Heart left ventricle (tissue), 16 donors: ENCODE measurements at places on chromosomes 2 and 18.
A peak's percentile ranks its signal among the peaks of the same experiment; 100 is the strongest.

- no peak for DNase-seq
Measured at GRCh38 chr18:62420513-62421209, 95.6 kb downstream of the TNFRSF11A start.

DNA sequence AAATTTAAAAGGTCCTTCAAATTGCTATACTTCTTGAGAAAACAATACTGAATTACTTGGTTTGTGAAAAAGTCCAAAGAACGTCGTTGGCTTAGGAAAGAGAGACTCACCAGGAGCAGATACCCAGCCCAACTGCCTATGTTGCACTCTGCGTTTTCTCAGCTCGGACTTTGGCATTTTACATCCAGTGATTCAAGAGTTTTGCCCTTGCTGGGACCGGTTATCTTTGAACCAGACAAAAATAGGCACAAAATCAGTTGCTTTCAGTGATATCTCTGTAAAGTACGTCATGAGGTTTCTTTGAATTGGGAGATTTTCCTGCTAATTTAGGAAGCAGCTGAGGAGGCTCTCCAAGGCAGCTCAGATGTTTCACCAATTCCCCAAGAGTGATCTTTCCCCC, 29.3 kb downstream of the FHOD3 start:
- no peak for DNase-seq

- no peak for DNase-seq
Measured at GRCh38 chr2:110662560-110662959, 15.3 kb downstream of the BUB1 start.

DNA sequence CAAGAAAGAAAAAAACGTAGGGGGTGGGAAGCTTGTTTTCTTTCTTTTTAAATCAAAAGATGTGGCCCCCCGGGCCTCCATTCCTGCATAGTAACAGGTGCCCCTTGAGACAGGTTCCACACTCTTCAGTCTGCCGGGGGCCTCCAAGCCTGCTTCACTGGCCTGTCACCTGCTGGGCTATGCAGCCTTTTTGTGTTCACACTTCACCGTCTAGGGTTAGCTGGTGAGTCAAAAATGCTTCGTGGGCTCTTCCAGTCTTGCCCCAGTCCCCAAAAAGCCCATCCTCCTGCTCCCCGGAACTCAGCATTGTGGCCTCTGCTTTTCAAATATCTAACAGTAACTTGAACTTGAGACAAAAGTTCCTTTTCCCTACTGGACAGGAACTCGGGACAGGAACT, 67.9 kb downstream of the POLR1A start:
- no peak for DNase-seq

DNA sequence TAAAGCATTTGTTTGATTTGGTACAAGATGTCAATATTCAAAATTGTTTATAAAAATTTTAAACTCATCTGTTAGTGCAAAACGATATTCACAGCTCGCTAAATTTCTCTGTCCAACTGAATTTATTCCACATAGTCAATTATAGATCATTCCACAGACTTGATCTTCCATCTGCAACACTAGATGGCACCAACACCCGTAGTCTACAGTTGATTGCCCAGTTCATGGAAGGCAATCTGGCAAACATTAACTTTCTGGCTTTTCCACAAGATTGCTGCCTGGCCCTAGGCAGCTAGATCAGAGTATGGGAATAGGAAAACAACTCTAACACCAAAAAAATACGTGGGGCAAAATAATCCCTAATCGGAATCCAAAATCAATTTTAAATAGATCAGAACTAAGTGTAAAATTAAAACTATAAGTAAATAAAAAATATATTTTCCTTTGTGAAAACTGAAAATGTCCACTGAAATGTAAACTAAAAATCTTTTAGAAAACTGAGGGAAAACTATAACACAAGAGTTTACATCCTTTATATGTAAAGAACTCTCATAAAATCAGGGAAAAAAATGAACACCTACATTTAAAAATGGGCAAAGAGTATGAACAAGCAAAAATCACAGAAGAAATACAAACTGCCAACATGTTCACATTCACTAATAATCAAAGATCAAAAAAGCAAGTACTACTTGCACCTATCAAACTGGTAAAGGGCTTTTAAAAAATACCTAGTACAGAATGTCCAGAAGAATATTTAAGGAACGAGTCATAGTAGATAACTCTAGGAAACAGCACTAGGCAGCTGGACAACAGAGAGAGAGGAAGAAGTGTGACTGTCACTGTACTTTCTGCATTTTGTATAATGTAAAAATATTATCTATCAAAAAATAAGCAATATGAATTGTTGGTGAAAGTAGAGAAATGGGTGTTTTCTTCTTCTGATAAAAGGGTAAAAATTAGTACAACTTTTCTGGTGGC, 35.0 kb downstream of the RTN4 start:
- DNase-seq: peak; percentile 29

DNA sequence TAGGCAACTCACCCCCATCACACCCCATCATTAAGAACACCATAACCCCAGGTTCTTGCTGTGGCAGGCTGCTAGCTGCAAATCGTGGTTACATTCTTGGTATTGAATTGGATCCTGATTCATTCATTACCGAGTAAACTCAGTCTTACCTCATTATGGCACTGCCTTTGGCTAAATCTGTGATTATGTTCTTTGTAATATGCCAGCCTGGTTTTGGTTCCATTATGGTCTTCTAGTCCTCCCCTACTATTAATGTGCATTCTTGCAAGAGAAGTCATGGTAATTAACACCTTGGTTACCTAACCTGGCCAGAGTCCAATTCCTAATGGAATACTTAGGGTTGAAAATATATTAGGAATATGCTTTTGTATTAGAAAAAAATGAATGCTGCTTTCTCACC, 258.9 kb upstream of the APCDD1 start:
- no peak for DNase-seq

GRCh38 chr2:157722580-157723234, 94.0 kb upstream of the ACVR1C start:
- no peak for DNase-seq

- no peak for DNase-seq
Measured at GRCh38 chr2:174566871-174567270, 30.7 kb downstream of the WIPF1 start.

GRCh38 chr2:113672326-113672932, 45.4 kb downstream of the RABL2A start:
- DNase-seq: no peak

- DNase-seq: no peak
Measured at GRCh38 chr2:186940463-186940862, 91.5 kb upstream of the ZSWIM2 start.

DNA sequence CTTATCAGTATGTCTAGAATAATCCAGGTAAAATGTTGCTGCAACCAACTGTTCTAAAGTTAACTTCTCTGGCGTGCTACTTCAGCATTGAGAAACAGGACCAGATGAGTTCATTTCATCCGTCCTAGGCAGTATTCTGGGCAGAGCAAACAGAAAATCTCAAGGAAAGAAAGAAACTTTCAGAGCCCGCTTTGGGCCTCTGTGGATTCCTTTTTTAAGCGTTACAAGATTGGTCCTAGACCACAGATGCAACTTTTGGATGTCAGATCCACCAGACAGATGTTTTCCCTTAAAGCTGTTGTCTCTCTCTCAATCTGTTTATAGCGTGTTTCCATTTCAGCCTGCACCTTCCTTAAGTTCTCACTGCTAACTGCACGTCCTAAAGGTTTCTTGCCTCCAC, 75.0 kb downstream of the BCL2 start:
- DNase-seq: no peak

GRCh38 chr2:217363470-217363869, 503.6 kb upstream of the TNP1 start:
- DNase-seq: no peak

GRCh38 chr2:95728878-95729596, 137.2 kb downstream of the TRIM43 start:
- DNase-seq: no peak

DNA sequence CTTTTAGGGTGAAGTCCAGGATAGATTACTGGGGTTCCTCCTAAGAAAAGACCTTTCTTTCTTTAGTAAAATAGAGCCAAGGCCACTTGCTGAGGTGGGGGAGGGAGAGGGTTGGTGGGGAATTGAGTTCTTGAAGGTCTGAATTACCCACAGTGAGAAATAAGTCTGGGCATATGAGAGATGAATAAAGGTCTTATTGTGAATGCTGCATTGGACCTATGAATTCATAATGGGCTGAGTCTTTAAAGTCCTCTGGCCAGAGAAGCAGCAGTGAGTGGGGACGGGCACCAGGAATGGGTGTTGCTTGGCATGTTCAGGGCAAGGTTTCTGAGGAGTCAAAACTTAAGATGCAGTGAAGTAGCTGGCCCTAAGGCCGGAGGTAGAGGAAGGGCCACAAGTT, 10.5 kb downstream of the MAPRE3 start:
- no peak for DNase-seq

GRCh38 chr18:9866627-9867026, 19.1 kb upstream of the TXNDC2 start:
- no peak for DNase-seq

GRCh38 chr2:152715112-152715511, 2.1 kb downstream of the PRPF40A start:
- no peak for DNase-seq

DNA sequence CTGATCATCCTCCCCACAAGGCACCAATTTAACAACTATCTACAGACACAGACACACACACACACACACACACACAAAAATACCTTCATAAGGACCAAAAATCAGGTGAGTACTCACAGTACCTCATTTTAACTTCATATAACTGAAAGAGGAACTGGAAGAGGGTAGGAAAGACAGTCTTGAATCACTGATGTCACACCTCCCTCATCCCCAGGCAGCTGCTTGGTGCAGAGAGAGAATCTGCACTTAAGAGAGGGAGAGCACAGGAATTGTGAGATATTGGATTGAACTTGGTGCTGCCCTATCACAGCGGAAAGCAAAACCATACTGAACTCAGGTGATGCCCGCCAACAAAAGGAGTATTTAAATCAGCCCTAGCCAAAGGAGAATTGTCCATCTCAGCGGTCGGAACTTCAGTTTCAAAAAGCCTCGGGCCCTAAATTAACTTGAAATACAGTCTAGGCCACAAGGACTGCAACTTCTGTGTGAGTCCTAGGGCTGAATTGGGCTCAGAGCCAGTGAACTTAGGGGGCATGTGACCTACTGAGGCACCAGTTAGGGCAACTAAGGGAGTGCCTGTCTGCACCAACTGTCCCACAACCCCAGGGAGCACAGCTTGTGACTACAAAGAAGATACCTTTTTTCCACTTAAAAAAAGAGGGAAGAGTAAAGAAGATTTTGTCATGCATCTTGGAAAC, 211.1 kb downstream of the LRATD1 start:
- no peak for DNase-seq

DNA sequence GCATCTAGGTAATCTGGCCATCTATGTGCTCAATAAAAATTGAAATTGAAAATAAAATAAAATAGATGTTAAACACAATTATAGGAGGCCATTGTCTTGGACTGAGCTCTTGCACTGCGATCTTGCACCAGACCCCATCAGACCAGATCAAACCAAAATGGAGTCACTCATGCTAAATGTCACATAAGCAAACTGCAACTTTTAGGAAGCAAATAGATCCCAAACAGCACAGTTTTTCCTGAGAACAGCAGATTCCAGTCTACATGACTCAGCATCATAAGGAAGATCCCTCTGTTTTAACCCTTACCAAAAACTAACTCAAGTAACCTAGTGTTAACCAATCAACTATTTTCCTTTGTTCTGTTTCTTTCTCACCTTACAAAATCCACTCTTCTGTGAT, 57.7 kb upstream of the LRP1B start:
- DNase-seq: no peak

GRCh38 chr2:241393524-241394196, 37.6 kb downstream of the FARP2 start:
- DNase-seq: no peak

GRCh38 chr2:200302940-200303727, 3.4 kb upstream of the SPATS2L start:
- no peak for DNase-seq

- DNase-seq: no peak
Measured at GRCh38 chr18:63216516-63217311, 102.9 kb downstream of the BCL2 start.

GRCh38 chr2:2828774-2829368, 497.8 kb upstream of the MYT1L start:
- DNase-seq: no peak

DNA sequence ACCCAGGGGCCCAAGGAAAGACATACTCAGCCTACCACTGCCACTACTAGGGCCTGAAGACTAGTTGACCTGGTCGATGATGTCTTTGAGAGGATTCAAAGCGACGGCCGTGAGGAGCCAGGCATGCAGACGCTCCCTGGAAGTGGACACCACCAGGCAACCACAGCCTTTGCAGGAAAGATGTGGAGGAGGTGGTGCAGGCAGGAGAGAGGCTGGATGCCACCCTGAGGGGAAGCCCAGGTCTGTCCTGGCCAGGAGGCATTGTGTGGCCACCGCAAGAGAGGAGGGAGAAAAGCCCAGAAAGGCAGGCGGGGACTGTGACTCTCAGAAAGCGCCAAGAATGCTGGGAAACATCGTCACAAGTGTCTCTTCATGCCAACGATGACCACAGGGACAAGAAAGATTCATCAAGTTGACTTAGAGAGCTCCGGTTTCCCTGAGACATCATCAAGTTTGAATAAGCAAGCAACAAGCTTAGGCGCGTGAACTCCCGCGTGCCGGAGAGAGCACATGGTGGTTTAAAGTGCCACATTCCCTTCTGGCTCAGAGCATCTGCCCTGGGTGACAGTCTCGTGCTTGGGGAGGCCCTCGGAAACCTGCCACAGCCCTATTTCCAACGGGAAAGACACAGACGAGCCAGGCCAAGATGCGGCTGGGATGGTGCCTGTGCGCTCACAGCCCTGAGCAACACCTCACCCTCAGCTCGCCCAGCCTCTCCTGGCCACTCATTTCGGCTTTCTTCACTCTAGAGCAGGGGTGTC, 464.5 kb upstream of the SALL3 start:
- DNase-seq: no peak

- DNase-seq: no peak
Measured at GRCh38 chr2:112073875-112074274, 18.8 kb downstream of the TMEM87B start.

- DNase-seq: no peak
Measured at GRCh38 chr18:58674863-58675472, 3.7 kb downstream of the MALT1 start.

GRCh38 chr2:121387591-121388325, 102.8 kb upstream of the TFCP2L1 start:
- DNase-seq: no peak

- no peak for DNase-seq
Measured at GRCh38 chr2:174235680-174236079, 12.7 kb downstream of the OLA1 start.

- DNase-seq: no peak
Measured at GRCh38 chr2:74104839-74105238, 42.9 kb downstream of the BOLA3 start.

DNA sequence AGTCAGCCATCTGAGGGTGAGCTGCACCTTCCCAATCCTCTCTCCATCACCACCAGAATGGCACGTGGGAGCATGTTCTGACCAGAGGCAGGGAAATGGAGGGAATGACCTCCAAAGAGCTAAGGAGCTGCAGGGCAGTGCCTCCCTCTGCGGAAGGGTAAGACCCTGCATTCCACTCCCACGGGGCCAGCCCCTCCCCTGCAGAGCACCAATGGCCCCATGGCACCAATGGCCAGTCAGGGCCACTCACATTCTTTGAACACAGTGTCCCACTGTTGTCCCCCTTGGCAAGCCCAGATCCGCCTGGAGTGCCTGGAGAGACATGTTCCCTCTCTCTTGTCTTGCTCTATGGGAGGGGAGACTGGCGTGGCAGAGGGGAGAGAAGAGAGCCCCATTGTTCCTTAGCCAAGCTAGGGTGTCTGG, 164.4 kb downstream of the TNS1 start:
- no peak for DNase-seq
